ENCODE measurements at places on chromosomes 16 and 17.

DNA sequence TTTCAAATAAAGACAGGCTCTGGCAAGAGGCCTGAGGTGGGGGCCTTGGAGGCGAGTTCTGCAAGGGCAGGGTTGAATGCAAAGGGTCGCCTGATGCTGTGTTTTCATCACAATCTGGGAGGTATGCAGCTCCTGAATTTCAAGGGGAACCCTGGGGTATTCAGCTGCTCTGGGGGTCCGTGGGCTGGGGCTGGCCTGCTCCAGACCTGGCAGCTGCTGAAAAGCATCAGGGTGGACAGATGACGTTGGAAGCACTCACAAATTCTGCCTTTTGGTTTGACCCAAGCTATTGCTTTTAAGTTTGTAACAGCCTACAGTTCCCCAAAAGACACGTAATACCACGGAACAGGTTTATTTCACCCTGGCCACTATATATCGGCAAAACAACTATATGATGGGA is 1.3 kb downstream of the DNAH17 start:
- DNase-seq: no peak

- peak; percentile 51 for DNase-seq
Observed at GRCh38 chr17:45270828-45271418, 9.0 kb upstream of the SPATA32 start.

GRCh38 chr16:4371357-4372000 is at the start of gene VASN:
TSS of gene VASN (plus strand) at chr16:4371848. CDS start at chr16:4380878, 9,030 bp downstream.
- DNase-seq: peak; percentile 61

DNA sequence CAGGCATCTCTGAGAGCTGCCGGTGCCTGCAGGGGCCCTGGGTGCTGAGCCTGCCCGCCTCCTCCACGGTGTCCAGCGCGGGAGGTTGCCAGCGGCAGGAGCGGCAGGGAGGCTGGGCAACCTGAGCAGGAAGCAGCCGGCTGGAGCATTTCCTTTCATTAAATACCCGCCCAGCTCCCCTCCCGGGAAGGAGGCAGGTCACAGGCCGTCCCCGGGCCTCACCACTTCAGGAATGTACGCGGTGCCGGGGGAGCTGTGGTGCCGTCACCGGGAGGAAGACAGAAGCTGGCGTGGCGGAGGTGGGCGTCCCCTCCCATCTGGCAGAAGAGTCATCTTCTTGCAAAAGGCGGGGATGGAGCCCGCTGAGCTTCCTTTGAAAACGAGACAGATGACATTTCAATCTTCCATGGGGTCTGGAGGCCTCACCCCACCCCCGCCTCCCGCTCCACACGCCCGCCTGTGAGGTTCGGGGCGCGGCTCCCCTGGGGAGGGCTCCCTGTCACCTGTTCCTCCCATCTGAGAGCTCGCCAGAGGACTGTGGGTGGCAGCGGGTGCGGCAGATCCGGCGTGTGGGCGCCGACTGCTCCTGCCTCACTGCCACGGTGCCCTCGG is 16.0 kb downstream of the SOX8 start:
- peak; percentile 30 for DNase-seq

GRCh38 chr16:14148016-14148415 is 76.9 kb downstream of the MRTFB start:
- no peak for DNase-seq

DNA sequence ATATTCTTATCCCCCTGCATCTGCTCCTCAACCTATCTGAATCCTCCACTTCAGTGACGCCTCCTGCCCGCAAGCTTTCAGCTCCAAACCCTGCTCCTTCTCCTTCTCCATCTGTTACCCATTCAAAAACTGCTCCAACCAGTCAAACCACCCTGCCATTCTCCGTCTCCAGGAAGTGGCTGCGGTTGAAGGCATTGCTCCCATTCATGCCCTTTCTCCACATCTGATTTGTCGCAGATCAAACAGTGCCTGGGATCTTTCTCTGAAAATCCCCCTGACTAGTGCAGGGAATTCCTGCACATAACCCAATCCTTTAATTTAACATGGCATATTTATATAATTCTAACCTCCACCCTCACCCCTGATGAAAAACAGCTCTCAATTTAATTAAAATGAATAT is 56.3 kb downstream of the SLFN5 start:
- DNase-seq: no peak

DNA sequence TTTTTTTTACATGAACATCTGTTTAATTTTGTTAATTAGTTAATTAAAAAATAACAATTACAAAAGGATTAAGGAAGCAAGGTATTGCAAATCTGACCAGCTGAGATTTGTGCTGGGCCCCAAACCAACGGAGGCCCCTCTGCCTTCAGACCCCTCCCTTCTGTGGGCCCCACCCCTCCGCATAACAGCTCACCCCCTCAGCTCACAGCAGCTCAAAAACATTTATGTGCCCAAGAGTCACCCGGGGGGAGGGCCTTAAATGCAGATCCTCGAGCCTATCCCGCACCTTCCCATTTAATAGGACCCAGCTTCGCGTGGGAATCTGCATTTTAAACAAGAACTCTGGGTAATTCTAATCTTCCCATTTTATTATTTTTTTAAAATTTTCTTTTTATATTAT is 75.0 kb downstream of the MGAT5B start:
- no peak for DNase-seq

DNA sequence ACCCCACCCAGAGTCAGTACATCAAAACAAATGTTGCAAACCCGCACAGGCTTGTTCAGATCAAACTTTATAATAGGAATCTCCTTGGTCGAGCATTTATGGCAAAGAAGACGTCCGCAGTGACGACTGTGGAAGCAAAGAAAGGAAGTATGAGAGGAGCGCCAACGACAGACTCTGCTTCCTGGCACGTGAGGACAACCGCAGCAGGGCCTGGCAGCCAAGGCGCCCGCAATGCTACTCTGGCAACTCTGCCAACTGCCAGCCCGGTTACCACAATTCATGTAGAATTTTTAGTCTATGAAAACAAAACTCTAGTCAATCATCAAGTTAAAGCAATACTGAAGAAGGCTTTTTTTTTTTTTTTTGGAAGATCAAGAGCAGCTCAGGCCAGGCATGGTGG is 24.8 kb downstream of the CYB5D2 start:
- DNase-seq: peak; percentile 43

DNA sequence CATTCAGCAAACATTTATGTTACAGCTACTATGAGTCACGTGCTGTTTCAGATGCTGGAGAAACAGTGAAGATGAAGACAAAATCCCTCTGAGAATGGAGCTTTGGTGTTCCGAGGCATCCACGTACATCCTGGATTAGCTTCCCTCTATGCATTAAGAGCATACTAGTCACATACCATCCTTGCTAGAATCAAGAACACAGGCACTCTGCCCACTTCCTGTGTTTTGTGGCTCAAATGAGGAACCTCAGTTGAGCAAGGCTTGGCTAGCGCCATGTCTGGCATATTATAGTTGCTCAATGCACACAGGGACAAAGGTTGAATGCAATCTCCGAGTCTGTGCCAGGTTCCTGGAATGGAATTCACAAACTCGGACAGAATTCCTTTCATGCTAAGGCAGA is 297.5 kb downstream of the XYLT1 start:
- peak; percentile 91 for DNase-seq

GRCh38 chr16:21169249-21169981 is 10.9 kb downstream of the LDAF1 start:
- no peak for DNase-seq

GRCh38 chr16:3188925-3189825 is 1.2 kb downstream of the OR1F1 start:
- peak; percentile 47 for DNase-seq

GRCh38 chr17:1347589-1348323 is 52.3 kb downstream of the YWHAE start:
- peak; percentile 27 for DNase-seq

- DNase-seq: no peak
Observed at GRCh38 chr17:44877121-44877520, 22.1 kb downstream of the EFTUD2 start.

- peak; percentile 100 for DNase-seq
Observed at GRCh38 chr16:30065102-30065942, at the start of gene ALDOA. TSS of gene ALDOA (plus strand) at chr16:30065760. CDS start at chr16:30066898, 1,138 bp downstream.

- no peak for DNase-seq
Observed at GRCh38 chr17:74088285-74088933, 115.1 kb upstream of the RPL38 start.

DNA sequence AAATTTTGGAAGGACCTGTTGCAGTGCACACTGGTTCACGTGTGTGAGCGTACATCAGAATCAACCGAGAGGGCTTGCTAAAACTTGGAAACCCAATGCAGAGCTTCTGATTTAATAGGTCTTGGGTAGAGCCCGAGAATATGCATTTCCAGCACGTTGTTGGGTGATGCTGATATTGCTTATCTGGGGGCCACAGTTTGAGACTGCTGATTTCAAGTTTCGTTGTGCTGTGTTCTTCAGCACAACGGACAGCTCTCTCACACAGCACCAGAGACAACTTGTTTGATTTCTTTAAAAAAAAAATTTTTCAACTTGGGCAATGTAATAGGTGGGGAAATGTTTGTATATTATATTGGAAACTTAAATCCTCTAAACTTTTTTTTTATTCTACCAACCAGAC is 9.4 kb downstream of the OR4D2 start:
- DNase-seq: no peak

- no peak for DNase-seq
Observed at GRCh38 chr17:27575912-27576252, 55.1 kb upstream of the LGALS9 start.
